ENCODE measurements at places on chromosomes 11 and 22. TPM values are rescaled to one million over a fixed set of nuclear protein-coding genes. Genes with fewer than 3 reads are reported as not detected.
A peak's percentile ranks its signal among the peaks of the same experiment; 100 is the strongest.

GRCh38 chr11:36718451-36718850 lies 120.4 kb upstream of the RAG2 start:
- ATAC-seq = no peak

The TSSK2 gene
- not detected for total RNA-seq

The OR8H2 gene
- not detected for total RNA-seq

DNA sequence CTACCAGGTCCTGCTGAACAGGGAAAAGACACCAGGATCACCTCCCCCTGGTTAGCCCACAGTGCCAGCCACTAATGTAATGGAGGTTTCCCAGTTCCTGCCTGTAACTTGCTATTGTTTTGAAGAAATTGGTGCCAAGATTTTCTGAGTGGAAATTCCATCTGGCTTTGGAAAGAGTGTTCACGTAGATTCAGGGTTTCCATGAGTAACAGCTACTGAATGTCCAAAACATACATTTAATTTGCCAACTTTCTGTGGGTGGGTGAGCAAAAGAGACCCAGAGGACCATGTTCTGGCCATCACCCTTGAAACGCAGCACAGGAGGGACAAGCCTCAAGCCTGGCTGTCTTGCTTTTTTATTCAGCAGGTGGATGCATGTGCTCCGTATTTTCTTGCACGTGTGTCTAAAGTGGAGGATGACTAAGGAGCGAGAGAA lies 8.8 kb upstream of the DKK3 start:
- no peak for ATAC-seq

The MOGAT2 gene
- 0.60 TPM for total RNA-seq

- ATAC-seq = no peak
Observed at GRCh38 chr11:79492008-79492407, 51.2 kb upstream of the TENM4 start.

DNA sequence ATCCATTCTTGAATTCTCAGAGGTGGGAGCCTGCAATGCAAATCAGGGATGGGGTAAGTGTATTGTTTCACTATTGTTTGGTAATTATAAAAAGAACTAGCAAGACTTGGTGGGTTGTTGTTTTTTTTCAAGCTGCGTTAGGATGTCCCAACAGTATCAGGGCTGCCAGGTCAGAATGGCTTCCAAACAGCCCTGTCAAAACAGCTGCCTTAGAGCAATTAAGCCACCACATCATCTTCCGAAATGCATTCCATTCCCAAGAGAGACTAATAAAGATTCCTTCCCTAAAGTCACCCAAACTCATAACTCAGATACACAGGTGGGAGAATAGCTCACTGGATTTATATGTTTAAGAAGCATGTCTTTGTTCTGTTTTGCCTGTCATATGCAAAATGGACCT lies 23.5 kb downstream of the BBOX1 start:
- no peak for ATAC-seq

DNA sequence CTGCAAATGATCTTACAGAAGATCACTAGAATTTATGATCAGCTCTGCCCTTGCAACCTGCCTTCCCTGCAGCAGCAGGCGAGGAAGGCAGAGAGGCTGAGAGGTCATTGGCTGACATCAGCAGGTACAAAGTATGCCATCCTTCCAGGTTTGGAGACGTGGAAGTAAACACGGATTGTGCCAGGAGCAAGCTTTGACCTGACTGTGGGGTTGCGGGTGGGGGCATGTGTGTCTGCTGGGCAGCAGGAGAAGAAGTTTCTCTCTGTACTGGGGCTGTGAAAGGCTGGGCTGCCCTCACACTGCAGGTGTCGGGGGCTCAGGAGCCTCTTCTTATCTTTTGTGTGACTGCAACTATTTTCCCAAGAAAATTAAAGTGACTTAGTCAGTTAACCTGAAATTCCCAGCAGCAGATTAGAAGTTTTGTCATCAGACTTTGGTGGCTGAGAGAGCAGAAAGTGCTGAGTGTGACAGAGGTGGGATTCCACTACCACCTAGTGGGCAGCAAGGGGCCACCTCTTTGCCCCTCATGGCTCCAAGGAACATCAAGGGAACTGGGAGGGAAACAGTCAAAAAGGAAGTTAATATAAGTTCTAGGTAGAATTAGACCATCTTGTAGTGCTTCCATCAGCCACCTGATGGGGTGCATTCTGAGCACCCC lies 565.9 kb downstream of the ETS1 start:
- no peak for ATAC-seq

- ATAC-seq = no peak
Observed at GRCh38 chr11:60362241-60362640, 16.1 kb upstream of the MS4A7 start.

The ZDHHC13 gene
- total RNA-seq = 36.5 TPM

DNA sequence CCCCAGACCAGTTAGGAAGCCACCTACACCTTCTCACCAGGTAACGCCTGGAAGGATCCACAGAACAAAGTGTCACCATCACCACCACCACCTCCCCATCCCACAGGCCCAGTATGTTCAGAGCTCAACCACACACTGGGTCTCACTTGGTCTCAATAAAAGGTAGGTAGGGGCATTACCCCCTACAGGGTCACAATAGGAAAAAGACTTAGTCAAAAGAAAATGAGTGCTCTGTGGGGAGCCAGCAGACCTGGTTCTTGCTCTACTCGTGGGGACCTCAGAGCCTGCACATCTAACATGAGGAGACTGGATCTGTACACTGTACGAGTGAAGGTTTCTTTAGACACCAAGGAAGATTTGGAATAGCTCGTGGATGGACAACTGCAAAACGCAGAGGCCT lies 49.3 kb downstream of the HIRA start:
- no peak for ATAC-seq

The OR8D4 gene
- not detected for total RNA-seq

The C1QTNF5 gene
- total RNA-seq = 2.0 TPM

GRCh38 chr11:7523416-7524210 lies 9.8 kb downstream of the PPFIBP2 start:
- no peak for ATAC-seq

The GLB1L2 gene
- 2.2 TPM for total RNA-seq

The PKP3 gene
- total RNA-seq = 359 TPM

DNA sequence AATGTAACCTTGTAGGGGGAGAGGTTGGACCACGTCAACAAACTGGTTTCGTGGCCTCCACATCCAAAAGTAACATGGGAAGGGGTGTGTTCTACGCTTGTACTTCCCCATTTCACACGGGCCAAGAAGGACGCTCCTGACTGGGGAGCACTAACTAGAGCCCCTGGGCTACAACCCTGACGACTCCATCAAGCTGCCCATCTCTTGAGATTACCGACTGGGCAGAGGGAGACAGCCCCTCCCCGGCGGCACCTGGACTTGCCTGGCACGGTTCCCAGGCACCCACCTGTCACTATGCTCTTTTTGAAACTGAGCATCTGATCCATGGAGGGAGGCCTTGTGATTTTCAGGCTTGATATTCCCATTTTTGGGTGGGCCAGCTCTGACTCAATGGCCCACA lies 68.5 kb downstream of the SHANK2 start:
- ATAC-seq = no peak

DNA sequence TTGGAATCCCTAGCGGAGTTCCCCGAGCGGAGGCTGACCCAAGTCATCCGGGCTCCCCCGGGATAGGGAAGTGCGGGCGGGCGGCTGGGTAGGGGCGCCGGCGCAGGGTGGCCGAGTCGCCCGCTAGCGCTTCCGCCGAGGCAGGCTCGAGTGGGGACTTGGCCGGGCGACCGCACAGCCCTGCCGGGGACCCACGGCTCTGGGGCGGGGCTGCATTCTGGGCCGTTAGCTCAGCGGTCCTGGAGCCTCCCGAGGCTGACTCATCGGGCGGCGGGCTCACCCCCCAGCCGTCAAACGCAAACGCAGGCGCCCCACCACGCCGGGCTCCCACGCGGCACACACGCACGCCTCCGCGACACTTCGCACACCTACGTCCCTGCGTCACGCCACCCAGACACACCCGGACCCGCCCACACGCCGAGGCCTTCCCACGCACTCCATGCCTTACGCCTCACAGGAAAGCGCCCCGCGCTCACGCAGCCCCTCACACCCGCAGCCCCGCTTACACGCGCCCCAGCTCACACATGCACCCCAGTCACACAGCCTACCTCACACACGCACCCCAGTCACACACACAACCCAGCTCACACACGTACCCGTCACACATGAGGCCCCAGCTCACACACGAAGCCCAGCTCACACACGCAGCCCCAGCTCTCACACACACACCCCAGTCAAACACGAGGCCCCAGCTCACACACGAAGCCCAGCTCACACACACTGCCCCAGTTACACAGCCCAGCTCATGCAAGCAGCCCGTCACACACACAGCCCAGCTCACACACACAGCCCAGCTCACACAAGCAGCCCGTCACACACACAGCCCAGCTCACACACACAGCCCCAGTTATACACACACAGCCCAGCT lies 1.2 kb downstream of the PHLDB1 start:
- peak; percentile 56 for ATAC-seq

The MMP13 gene
- total RNA-seq = not detected

The OR2AG2 gene
- 0.04 TPM for total RNA-seq

The CRYBB2 gene
- not detected for total RNA-seq

- ATAC-seq = no peak
Observed at GRCh38 chr22:46030231-46030880, 53.4 kb upstream of the WNT7B start.

- no peak for ATAC-seq
Observed at GRCh38 chr11:33879375-33879774, 12.5 kb downstream of the LMO2 start.

- no peak for ATAC-seq
Observed at GRCh38 chr22:19203834-19204233, 25.3 kb upstream of the SLC25A1 start.

DNA sequence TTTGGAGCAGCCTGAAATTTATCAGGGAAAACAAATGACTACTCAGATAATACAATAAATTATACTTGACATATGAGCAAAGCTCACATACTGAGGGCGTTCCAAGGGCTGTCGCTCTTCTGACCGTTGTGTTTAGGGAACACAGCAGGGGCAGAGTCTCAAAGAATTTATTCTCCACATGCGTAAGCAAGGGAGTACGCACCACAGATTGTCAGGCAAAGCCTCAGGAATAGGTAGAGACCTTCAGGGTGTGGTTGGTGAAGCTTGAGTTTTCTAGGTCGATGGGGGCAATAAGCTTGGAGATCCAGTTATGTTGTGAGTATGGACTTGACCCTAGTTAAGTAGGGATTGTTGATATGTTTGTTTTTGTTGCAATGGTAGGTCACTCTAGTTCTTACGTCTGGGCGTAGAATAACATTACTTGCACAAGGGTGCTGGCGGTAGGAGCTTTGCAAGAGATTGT lies 830 bp downstream of the ACAT1 start:
- no peak for ATAC-seq

GRCh38 chr22:47787501-47788227 lies 1025.2 kb downstream of the TBC1D22A start:
- ATAC-seq = no peak

- no peak for ATAC-seq
Observed at GRCh38 chr11:80943226-80943625, 1502.4 kb upstream of the TENM4 start.

- no peak for ATAC-seq
Observed at GRCh38 chr11:74142624-74143023, 28.2 kb downstream of the C2CD3 start.

- no peak for ATAC-seq
Observed at GRCh38 chr11:13221722-13222121, 55.9 kb upstream of the BMAL1 start.

GRCh38 chr11:28528217-28528616 lies 420.0 kb downstream of the METTL15 start:
- ATAC-seq = no peak

DNA sequence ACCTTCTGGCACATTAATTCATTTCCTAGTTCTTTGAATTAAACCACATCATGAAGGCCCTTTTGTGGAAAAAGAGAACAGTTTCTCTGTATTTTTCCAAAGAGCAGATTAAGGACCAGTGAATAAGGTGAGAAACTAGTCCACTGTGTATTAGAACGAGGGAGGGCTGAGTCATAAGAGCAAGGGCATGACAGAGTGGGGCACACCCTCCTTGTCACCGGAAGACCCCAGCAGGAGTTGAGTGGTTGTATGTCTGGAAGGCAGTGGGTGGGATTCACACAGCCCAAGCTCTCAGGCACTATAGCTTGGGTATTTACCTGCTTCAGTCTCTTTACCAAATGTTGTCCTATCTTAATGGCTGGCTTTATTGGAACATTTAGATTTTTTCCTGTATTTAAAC lies 86.8 kb downstream of the BMAL1 start:
- no peak for ATAC-seq

GRCh38 chr11:80182901-80183300 lies 742.1 kb upstream of the TENM4 start:
- ATAC-seq = no peak

DNA sequence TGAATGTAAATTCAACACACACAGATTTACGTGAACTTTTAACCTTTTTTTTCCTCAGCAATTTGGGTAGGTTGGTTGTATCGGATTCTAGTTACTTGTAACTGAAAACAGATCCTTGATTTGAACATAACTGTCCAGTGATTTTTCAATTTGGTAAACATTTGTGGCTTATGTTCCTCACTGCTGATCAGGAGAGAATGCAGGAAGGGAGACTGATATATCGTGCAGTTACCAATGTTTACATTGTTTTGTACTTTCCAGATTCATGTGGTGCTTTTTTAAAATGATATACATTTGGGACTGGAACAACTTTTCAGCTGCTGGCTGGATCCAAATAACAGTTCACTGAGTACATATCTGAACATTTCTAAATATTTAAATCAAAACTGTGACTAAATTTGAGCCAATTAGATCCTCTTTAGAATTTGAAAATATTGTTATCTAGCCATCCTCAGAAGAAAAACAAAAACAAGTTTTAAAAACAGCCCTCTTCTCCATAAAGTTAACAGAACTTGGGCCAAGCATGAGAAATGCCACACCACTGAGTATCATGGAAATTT lies 84.3 kb upstream of the MTMR2 start:
- no peak for ATAC-seq

GRCh38 chr22:45199723-45200122 lies 36.0 kb downstream of the NUP50 start:
- ATAC-seq = no peak

- ATAC-seq = no peak
Observed at GRCh38 chr22:30691204-30691603, 3.5 kb upstream of the OSBP2 start.

DNA sequence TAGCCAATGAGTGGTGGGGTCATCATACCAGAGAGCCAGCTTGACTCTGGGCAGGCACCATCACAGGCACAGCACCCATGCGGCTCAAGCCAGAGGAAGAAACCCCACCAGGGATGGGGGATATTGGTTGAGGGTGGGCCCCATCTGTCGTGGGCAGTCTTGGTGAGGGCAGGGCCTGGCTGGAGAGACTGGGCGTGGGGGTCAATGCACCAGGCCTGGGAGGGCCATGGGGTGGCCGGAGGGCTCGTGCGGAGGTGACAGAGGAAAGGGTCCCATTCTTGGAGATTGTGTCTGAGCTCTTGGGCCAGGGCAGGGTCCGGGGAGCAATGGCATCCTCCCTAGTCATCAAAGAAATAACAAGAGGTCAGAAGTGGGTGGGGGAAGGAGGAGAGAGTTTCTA lies 1.6 kb upstream of the VSIG2 start:
- ATAC-seq = no peak
